Renal cortex interstitium (tissue), 15 donors: ENCODE measurements at places on chromosomes 6 and 20.

DNA sequence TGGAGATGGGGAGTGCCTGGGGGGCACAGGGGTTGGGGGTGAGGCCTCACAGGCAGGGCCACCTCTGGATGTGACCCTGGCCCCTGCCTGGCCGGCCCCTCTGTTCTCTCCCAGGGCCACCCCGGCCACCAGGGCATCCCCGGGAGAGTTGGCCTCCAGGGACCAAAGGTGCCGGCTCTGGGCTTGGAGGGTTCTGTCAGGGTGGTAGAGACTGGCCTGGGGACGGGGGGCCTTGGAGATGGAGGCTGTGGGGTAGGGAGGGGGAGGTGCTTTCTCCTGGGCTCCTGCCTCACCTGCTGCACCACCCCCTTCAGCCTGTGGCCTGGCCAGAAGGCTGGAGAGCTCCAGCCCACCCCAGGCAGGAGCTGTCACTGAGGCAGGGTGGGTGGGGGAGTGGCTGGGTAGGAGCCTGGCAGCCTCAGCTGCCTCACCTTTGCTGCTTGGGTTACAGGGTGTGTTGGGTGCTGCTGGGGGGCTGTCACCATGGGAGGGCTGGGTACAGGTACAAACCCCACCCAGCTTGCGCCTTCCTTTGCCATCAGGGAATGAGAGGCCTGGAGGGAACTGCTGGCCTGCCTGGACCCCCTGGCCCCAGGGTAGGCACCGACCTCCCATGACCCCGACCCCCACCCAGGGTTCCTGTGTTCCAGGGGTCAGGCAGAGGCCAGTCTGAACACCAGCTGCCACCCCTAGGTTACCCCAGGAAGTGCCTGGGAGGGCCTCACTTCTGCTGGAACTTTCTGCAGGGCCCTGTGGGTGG lies 32.7 kb downstream of the COL20A1 start:
- no peak for DNase-seq

- DNase-seq, result no peak
Measured at GRCh38 chr6:19298421-19298820, 538.7 kb upstream of the ID4 start.

DNA sequence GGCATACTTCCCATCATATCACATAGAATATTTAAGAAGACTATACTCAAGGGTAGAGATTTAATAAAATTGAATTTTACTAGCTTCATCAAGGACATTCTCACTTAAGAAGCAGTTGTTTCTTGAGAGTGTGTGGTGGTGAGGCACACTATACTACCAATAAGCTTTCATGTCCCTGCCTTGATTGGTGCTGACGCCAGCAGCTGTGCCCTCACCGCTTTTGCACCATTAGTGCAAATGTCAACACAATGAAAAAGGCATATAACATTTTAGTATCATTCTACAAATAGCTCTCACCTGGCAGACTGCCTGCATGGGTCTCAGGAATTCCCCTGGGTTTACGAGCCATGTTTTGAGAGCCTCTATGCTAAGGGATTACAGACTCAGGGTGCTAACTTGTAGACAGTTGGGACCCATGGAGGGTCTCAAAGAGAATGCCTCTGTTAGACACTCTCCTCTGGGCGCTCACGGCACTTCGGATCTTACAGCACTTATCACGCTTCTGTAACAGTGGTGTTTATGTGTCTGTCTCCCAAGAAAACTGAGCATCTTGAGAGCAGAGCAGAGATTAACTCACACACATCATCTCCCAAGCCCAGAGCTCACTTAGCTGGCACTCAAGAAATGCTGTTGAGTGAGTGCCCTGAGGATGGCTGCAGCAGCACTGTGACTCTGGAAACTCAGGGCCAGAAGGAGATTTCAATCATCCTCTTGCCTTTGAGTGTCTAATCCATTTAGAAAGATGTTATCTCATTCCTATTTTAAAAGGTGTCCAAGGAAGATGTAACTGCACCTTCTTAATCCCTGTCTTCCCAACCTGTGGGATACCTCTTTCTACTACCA lies 143.3 kb upstream of the GPR6 start:
- no peak for DNase-seq

DNA sequence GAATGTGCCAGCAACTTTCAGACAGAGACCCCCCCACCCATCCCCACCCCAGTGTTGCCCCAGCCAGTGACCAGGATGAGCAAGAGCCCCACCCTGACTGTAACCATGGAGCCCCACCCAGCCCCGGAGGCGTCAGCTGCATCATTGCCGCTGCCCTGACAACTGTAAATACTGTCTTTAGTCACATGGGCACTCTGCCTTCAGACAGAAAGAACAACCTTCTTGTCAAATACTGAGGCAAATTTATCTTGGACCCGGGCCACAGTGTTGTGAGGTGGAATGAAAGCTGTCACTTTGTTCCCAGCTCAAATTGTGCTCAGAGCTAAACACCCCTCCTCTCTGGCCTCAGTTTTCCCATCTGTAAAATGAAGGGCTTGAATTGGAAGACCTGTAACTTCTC lies 23.7 kb downstream of the MOCS3 start:
- no peak for DNase-seq

DNA sequence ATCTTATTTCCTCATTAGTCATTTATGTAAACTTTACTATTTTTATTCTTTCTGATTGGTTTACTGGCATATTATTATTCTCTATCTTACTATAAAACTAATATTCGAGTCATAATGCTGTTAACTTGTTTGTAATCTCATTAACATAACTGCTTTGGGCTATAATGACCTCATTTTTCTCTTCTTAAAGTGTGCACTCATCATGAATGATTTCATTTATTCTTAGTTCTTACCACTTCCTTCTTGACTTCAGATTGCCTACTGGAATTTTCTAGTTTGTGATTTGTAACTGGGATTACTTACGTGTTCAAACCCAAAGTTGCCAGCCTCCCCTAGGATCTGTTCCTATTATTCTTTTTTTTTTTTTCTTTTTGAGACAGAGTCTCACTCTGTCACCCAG lies 91.8 kb upstream of the TNFAIP3 start:
- no peak for DNase-seq

DNA sequence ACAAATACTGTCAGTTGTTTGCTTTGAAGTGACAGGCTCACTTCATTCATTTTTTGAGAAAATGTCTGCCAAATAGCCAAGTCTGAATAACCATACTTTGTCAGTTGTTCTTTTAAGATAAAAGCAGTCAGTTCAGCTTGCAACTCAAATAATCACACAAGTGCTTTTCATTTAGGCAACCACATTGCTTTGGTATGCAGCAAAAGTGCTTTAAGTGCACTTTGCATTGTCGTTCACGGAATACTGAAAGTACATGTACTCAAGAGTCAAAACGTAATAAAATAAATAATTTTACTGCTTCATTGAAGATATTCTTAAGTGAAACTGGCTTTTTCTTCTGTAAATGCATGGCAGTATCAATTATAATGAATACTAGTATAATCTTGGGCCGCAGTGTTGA lies 107.2 kb downstream of the MMS22L start:
- DNase-seq, result no peak
